ENCODE measurements at places on chromosomes 5 and 9.

GRCh38 chr9:95311961-95312360 is 5.5 kb downstream of the FANCC start:
- DNase-seq: no peak

GRCh38 chr9:18438300-18438925 is 35.5 kb upstream of the ADAMTSL1 start:
- peak; percentile 7 for DNase-seq

DNA sequence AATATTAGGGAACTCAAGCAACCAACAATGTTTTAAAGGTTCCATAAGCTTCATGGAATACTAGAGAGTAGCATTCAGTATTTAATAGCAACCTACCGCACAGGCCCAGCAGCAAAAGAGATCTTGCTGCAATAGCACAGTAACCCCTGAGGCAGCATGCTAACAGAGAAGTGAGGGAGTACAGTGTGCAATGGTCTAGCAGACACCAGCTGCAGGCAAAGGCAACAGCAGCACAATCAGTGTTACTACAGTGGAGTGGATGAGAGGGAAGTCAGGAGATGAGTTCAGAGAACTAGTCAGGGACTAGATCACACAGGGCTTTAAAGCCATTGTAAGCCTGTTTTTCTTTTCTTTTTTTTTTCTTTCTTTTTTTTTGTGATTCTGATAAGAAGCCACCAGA is 2.8 kb downstream of the TICAM2 start:
- DNase-seq: no peak

DNA sequence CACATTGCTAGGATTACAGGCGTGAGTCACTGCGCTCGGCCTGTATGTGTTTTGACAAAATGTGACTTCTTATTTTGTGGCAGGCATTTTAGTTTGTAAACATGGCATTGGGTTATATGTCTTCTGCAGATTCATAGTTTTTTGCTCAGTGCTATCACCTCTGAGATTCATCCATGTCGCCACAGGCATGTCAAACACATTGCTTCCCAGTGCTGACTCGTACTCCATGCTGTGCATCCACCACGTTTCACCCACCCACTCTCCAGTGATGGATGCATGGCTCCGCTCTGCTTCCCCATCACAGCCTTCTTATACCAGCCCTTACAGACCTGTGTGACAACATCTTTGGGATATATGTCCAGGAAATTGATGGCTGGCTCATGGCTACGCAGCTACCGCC is 158.8 kb downstream of the GAS1 start:
- no peak for DNase-seq

- no peak for DNase-seq
Observed at GRCh38 chr9:105485131-105485530, 37.3 kb downstream of the FSD1L start.

DNA sequence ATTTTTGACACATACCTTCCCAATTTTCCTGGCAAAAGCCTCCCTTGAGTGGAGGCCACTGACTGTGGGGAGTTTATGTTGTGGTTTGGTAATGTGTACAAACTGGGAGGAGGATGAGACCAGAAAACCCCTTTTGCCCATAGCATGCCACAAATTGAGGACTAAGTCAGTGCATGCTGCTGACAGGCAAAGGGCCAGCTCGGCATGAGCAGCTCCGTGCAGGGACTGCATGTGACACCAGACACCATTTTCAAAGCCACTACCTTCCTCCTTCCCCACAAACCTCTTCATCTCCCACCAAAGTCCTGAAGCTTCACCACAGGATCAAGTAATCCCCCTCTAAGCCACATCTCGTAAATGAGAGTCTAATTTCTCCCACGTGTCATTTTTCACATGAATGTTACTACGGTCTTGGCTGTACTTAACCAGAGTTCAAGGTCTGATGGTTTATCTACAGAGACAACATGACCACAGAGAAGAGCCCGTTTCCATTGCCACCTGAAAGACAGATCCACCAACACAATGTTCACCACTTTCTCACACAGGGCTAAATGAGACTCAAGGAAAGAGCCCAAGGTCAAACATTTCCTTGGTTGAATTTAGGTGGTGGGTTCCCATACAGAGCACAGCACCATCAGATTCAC is 106.5 kb downstream of the NFIB start:
- DNase-seq: no peak

DNA sequence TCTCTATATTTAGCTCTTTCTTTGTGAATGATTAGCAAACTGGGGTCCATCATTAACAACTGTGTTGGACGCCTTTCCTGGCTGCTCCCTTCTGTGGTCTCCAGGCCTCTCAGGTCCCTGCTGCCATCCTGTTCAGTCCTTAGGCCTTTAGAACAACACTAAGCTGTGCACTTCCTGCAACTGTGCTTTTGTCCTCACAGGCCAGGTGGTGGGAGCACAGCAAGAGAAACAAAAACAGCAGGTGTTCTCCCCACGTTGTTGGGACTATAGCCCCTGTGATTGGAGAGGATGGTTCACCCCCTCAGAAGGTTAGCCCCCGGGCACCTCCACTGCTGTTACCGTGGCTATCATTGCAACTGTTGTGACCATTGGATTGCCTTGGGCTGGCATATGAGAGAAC is 41.7 kb upstream of the CLINT1 start:
- DNase-seq: no peak

- DNase-seq: peak; percentile 9
Observed at GRCh38 chr5:83430130-83431010, 41.2 kb upstream of the VCAN start.

DNA sequence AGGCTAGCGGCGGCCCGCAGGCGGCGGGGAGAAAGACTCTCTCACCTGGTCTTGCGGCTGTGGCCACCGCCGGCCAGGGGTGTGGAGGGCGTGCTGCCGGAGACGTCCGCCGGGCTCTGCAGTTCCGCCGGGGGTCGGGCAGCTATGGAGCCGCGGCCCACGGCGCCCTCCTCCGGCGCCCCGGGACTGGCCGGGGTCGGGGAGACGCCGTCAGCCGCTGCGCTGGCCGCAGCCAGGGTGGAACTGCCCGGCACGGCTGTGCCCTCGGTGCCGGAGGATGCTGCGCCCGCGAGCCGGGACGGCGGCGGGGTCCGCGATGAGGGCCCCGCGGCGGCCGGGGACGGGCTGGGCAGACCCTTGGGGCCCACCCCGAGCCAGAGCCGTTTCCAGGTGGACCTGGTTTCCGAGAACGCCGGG is 253 bp downstream of the SLC12A2 start:
- peak; percentile 58 for DNase-seq

DNA sequence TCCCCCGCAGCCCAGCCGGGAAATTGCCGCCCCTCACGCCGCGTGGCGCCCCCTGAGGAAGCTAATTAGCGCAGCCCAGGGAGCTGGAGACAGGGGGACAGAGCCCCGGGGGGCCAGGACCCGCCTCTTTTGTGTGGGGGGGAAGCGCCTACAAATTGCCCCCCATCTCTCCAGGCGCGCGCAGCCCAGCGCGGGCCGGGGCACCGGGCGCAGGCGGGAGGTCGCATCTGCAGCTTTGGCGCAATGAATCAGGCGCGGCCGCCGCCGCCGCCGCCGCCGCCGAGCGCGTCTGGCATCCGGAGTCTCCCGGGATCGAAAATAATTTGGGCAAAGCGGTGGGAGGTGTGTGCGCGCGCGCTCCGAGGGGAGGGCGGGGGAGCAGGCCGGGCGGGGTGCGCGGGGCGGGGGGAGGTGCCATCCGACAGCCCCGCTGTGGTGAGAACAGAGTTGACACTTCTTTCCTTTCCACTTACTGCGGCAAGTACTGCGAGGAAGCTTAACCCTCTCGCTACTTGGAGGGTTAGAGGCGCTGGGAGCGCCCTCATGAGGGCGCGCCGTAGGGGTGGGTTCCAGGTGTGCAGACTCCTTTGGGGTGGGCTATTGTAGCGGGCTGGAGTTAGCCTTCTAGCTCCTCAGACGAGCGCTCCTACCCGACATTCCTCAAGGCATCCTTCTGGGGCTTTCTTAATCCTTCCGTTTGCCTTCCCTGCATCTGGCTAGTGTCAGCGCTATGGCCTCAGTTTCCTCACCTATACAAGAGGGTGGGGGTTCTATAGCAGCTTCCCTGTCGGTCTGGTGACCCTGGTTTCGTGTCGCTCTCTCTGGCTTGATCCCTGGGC is 63.1 kb downstream of the CXXC5 start:
- DNase-seq: no peak

DNA sequence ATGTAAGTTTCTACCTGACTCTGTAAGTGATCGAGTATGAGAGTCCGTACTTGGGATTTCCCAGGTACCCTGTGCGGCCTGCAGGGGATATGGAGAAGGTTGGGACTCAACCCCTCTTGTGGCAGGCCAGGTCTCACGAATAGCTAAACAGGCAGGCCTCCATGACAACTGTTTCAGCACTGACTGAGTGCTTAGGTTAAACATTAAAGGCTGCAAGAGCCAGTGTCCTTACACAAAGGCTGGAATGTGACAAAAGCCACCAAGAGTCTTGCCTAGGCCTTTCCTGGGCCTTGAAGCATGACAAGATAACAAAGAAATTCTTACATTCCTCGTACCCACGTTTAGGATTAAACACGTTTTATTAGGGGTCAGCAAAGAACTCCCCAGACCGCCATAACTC is 58.6 kb downstream of the THBS4 start:
- no peak for DNase-seq

GRCh38 chr5:100590867-100591266 is 55.7 kb downstream of the FAM174A start:
- DNase-seq: no peak

GRCh38 chr5:161734741-161735140 is 49.2 kb downstream of the GABRA6 start:
- no peak for DNase-seq

DNA sequence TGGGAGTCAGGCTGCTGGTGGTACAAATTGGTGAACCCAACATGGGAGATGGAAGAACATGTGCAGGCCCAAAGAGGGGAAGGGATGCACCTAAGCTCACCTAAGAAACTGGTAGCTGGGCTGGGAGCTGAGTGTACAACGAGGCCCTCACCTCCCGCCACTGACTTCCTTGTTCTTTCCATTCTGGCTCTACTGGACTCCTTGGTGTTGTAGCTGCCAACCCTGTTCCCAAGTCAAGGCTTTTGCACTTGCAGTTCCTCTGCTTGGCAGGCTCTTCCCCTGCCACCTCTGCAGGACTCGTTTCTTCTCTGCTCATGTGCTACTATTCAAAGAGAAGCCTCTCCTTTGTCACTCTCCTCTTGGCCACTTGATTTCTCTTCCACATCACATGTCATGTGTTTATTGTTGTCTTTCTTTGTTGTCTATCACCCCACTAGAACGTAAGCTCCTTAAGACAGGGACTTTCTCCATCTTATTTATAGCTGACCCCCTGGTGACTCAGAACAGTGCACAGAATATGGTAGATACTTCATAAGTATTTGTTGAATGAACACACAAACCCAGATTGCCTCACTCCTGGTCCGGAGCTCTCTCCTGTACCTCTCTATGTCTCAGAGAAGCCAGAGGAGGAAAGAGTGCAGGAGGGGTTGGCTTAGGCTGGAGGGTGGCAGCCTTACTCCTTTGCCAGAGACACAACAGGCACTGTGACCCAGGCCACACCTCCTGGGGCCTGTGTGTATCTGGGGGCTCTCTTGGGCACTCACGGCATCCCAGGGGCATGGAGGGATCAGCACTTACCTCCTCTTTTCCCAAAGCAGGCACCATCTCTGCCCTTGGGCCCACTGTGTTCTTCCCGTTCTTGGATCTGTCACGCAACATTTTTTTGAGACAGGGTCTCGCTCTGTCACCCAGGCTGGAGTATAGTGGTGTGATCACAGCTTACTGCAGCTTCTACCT is 5.2 kb upstream of the SPINK4 start:
- no peak for DNase-seq

GRCh38 chr9:12516573-12516972 is 176.6 kb upstream of the TYRP1 start:
- no peak for DNase-seq

- DNase-seq: no peak
Observed at GRCh38 chr5:122436615-122437014, 124.6 kb downstream of the SNCAIP start.

DNA sequence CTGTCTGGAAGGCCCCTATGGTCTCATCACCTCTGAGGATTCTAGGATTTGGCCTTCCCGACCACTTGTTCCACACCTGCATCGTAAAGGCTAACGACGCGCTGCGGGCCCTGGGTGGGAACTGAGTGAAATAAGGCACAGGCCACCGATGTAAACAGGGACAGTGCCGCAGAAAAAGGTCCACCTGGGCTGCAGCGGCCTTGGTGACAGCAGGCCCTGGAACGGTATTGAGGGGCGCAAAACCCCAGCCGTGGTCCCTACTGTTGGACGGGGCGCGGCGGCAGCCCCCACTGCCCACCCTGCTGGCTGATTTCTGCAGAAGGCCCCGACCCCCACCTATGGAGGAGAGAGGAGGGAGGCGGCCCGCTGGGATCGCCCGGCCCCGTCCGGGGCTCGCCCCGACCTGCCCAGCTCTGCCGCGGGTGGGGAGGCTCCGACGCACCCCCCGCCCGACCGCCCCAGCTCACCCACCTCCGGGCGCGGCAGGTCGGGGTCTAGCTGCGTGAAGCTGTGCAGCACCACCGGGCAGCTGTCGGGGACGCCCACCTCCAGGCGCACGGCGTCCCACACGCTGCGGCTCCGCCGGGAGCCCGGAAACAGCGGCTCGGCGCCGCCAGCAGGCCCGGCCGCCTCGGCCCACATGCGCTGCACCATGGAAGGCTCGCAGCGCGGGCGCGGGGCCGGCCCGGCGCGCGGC is 391 bp downstream of the RALGDS start:
- DNase-seq: no peak

- DNase-seq: no peak
Observed at GRCh38 chr9:237141-237857, 22.6 kb downstream of the DOCK8 start.

DNA sequence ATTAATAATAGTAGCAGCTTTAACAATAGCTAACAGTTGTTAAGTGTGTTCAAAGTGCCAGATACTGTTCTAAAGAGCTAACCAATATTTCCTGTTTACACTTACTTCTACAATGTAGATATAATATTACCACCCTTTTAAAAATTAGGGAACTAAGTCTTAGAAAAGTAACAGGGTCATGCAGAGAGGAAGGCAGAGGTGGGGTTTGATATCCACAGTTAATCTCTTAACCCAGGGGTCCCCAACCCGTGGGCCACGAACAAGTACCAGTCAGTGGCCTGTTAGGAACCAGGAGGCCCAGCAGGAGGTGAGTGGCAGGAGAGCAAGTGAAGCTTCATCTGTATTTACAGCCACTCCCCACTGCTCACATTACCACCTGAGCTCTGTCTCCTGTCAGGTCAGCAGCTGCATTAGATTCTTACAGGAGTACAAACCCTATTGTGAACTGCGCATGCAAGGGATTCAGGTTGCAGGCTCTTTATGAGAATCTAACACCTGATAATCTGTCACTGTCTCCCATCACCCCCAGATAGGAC is 89.1 kb downstream of the ACTL7B start:
- DNase-seq: no peak

DNA sequence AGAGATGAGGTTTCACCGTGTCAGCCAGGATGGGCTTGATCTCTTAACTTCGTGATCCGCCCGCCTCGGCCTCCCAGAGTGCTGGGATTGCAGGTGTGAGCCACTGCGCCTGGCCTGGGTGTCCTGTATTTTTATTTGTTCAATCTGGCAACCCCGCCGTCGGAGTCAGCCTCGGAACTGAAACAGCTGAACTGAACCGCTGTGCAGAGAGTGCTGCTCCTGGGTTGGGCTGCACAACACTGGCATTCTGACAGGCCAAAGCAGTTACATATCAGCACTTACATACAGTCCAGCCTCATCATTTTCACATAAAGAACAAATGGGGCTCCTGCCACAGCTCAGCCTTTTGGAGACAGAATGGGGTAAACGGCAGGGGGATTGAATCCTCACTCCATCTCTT is 185.6 kb downstream of the C9orf50 start:
- no peak for DNase-seq
